ENCODE measurements at places on chromosomes 7 and 10.

DNA sequence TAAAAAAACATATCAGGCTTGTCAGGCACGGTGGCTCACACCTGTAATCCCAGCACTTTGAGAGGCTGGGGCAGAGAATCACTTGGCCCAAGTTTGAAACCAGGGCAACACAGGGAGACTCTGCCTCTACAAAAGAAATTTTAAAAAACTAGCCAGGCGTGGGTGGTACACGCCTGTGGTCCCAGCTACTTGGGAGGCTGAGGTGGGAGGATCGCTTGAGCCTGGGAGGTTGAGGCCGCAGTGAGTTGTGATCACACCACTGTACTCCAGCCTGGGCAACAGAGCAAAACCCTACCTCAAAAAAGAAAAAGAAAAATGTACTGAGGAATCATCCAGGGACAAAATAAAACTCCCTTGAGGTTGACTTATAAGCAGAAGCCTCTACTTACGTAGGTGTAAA lies 149.9 kb upstream of the KLF14 start:
- DNase-seq, result no peak

GRCh38 chr10:87534173-87534858 lies 29.6 kb downstream of the MINPP1 start:
- no peak for DNase-seq

DNA sequence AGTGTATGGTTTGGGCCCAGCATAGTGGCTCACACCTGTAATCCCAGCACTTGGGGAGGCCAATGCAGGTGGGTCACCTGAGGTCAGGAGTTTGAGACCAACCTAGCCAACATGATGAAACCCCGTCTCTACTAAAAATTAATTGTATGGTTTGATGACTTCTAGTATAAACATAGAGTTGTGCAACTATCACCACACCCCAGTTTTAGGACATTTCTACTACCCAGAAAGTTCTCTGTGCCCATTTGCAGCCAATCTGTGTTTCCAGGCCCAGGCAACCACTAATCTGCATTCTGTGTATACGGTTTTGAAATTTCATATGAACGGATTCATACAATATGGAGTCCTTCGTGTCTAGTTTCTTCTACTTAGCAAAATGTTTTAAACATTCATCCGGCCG lies 20.0 kb downstream of the CLIP2 start:
- no peak for DNase-seq

DNA sequence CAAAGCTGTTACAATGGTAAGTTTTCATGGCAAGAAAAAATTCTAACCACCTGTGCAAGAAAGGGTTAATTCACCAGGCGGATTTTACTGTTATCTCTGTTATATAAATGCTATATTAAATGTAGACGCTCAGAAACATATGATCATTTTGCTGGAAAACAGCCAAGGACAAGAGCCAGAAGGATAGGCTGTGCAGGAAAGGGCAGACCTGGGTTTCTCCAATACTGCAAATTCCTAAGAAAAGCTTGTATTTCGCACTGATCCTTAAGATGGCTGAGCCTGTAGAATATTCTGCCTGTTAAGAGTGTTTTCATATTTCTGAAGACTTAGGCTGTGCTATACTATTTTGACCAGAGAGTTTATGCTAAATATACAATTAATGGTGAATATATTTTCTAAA lies 564.1 kb upstream of the KCND2 start:
- DNase-seq, result no peak

GRCh38 chr7:127943541-127944521 lies 87.4 kb downstream of the LRRC4 start:
- no peak for DNase-seq

GRCh38 chr10:60384011-60384410 lies 5.7 kb downstream of the ANK3 start:
- DNase-seq, result no peak

DNA sequence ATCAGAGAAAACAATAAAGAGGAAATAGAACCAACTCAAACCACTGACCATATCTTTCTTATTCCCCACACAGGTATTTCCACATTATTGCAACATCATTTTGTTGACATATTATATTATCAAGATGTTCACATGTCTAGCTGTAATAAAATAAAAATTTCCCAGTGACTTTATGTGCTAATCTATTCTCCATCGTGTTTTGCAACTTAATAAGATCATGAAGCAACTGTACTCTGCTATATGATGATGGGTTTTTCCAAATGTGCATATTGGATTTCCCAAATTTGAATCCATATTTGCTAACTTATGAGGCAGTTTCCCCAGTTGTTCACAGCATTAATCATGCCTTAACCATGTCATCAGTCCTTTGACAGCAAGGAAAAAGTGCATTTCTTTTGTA lies 127.8 kb downstream of the ITGB8 start:
- DNase-seq, result no peak

GRCh38 chr10:103663802-103664201 lies 170.3 kb downstream of the NEURL1 start:
- DNase-seq, result no peak

DNA sequence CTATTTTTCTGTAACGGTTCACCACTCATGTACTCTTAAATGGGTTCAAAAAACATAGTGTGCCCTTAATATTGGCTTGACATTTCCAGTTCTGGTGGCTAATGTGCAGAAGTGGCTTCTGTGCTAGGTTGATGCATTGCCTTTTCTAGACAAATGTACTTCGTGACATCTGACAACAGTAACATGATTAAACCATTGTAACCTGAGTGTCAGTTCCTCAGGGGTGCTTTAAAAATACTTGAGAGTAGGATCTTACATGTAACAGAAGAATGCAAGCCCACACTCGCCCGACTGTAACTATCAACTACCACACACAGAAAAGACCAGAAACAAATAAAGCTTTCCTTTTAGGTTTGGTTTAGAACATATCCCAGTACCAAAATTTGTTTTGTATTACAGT lies 393.4 kb upstream of the NFE2L3 start:
- DNase-seq, result no peak

DNA sequence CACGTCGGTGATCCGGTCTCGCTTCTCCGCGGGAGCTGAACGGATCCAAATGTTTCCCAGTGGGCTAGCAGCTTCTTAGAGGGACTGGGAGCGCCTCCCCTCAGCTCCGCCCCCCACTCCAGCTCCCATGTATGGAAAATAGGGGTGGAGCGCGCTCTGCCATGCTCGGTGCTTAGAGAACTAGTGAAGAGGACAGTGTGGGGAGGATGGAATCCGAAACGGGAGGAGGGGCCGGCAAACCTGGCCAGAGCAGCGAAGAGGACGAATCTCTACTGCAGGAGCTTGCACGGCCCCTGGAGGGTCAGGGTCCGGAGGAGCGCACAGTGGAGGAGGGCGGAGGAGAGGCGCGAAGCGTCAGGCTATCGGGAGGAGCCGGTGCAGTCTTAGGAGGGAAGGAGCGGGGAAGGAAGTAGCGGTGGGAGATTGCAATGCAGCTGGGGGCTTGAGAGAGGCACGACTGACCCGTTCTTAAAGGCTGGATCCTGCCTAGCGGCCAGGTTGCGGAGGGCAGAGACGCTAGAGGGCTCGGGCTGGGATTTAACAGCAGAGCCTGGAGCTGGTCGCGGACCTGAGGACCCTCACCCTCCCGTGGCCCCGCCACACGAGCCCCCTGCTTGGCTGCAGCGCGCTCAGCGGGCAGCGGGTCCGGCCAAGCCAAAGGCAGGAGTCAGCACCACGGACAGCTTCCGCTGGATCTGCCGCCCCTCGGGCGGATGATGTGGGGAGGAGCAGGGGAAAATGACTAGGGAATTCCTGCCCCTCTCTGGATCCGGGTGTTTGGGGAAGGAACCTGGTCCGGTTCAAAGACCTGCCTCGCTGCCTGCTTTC lies at the start of gene PRLHR:
Gene PRLHR (minus strand): TSS at position 51 of the 828 bp plus-strand sequence. CDS start 404 bp downstream, outside the sequence.
- DNase-seq, result peak; percentile 75

DNA sequence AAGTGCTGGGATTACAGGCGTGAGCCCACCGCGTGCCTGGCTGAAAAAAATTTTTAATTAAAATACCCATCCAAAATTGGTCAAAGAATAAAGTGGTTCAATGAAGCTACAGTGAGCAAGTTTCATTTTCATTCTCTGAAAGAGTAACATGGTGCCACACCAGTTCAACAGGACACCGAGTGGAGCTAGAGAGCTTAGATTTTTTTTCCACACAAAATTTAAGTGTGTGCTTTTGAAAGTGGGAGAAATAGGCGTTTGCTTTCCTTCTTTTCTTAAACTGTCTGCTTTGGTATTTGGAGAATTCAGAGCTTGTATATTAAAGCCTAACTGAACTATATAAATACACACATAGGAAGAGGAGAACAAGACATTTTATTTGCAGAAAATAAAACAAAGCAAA lies 43.4 kb downstream of the BPGM start:
- no peak for DNase-seq

DNA sequence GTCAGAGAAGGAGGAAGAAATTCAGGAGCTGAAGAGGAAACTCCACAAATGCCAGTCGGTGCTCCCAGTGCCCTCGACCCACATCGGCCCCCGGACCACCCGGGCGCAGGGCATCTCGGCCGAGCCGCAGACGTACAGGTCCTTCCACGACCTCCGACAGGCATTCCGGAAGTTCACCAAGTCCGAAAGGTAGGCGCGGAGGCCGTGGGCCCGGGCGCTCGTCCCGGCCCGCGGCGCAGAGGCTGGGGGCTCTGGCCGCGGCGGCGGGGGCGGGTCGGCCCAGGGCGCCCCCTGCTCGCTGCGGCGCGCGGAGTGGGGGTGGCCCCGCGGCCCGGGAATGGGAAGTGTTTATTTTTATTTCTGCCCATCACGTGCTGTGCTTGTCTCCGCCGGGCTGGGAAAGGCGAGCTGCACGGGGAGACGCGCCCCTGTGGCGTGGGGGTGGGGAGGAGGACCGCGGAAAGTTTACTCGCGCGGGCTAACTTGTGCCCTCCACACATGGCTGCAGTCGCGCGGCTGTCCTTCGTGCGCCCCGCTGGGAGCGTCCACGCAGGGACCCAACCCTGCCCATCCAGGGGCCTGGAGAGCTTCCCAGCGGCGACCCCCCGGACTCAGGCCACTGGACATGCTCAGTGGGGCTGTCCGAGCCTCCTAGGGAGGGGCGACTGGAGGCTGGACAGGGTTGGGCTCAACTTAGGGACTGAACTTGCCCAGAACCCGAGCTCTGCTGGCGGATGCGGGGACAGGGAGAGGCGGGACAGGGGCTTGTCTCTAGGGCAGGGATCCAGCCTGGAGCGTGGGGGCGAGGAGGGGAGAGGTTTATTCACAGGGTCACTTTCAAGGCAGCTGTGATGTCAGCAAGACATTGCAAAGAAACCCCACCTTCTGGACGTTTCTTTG lies 82.6 kb upstream of the PRKG1 start:
- no peak for DNase-seq

- no peak for DNase-seq
Observed at GRCh38 chr7:101950450-101951119, 133.2 kb downstream of the CUX1 start.

GRCh38 chr10:133219782-133220181 lies 10.2 kb upstream of the UTF1 start:
- DNase-seq, result no peak

DNA sequence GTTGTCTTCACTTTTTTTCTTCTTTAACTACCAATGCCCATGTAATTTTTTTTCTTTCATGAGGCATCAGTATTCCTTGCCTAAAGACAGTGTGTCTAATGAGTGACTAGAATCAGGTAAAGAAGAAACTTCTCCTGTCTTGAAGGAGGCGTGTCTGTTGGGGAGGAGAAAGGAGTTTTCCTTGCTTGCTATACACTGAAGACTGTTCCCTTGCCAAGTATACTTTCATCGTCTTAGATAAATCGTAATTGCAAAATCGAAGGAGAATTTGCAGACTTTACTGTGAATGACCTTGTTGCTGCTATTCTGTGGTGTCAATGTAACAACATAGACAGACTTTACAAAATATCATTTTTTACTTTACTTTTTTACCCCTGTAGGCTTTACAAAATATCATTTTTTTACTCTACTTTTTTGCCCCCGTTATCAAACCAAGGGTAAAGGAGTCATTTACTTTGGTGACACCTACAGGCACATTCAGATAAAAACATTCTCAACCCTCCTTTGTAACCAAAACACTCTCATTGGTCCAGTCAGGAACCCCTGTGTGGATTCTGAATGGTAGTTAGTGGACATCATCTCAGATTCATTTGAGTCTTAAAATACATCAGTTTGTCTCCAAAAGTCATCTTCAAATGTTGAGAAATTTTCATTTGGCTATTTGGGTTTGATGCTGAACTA lies 232.4 kb downstream of the AHR start:
- no peak for DNase-seq

DNA sequence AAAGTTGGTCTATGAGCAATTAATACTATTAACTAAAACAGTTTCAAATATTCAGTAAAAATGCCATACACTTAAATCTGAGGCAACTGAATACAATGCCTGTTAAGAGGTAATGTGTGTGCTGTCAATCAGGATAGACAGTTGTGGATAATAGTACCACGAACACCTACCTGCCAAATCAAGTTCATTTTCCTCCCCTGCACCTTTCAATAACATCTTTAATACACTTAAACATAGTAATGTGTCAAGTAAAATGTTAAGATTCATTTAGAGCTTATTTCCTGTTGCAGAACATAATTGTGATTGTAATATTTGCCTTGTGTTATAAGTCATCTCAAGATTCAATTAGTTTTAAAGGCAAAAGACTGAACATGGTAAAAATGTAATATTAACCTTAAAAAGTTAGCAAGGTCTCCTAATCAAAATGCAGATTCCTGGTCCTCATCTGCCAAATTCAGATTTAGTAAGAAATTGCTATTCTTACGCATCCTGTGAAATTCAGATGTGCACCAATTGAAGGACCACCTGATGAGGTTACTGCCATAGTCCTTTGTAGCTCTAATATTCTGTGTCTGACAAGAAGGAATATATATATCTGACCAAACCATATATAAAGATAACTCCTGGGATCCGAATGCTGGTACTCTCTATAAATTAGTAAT lies 37.1 kb downstream of the COL1A2 start:
- no peak for DNase-seq

DNA sequence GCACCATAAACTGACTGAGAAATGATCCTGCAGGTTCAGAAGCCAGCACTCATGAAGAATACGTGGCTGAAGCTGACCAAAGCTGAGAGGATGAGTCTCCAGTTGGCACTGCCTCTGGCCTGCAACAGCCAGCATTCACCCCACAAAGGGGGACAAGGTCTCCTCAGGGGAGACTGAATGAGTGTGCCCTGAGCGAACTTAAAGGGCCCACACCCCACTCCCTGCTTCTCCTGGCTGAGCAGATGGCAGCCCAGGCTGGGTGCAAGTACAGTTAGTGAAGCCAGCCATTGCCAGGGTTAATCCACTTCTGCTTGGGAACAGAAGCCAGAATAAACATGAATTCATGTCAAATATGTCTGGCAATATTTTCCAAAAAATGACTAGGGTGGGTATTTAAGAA lies 98.1 kb downstream of the PPP1R17 start:
- DNase-seq, result no peak

- no peak for DNase-seq
Observed at GRCh38 chr10:129545261-129545660, 78.2 kb downstream of the MGMT start.

- DNase-seq, result no peak
Observed at GRCh38 chr7:25322473-25322872, 94.2 kb upstream of the NPVF start.

GRCh38 chr10:92990615-92991014 lies 70.0 kb upstream of the CYP26C1 start:
- DNase-seq, result no peak

- DNase-seq, result peak; percentile 7
Observed at GRCh38 chr7:69067397-69067796, 530.9 kb upstream of the AUTS2 start.

All from SK-N-DZ (cell line).